ENCODE measurements at places on chromosomes 16 and 17.

DNA sequence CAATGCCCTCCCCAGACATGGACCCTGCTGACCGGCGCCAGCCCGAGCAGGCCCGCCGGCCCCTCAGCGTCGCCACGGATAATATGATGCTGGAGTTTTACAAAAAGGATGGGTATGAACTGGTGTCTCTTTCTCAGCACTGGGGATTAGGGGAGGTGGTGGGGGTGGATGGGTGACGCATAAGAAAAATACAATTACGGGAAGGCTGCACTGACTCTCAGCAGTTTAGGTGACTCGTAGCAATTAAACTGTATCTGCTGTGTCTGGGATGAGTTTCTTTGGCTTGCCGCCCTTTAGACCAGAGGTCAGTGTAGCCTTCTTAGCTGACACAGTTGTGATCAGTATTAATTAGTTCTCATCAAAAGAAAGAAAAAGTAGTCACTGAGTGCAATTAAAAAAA is 59.0 kb downstream of the ELAC2 start:
- DNase-seq: no peak

GRCh38 chr17:35245196-35245486 is 2.3 kb downstream of the SLFN5 start:
- DNase-seq: no peak

- DNase-seq: no peak
Observed at GRCh38 chr16:72122308-72122707, 28.7 kb downstream of the DHX38 start.

DNA sequence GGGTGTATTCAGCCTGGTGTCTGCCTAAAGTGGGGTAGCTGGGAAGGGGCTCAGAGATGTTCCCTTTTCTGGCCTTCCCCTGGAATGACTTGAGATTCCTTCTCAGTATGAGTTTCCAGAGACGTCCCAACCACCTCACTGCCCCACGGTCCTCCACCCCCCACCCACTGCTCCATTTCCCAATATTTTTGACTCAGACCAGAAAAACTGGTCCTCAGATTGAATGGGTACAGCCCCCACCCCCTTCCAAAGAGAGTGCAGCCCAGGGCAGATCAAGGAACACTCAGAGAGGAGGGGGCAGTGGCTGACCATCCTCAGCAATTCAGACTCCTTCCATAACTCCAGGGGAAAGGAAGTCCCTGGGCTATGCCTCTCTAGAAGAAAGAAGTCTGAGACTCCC is 3.2 kb downstream of the ACLY start:
- DNase-seq: no peak

DNA sequence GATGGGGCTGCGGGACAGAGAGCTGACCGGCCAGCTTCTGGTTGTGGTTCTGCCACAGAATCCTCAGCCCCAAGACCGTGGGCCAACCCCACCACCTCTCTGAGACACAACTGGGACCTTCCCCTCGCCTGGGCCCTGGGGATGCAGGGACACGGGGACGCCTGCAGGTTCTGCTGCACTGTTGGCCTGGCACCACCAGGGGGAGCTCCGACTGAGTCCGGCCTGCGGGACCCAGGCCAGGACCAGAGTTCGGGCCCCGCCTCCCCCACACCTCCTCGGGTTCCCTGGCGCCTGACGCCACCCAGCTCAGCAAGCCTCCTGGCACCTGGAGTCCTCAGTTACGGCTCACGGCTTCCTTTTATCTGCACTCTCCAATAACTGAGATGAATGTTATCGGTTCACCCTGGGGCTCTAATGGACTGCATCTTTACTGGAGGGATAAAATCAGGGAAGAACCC is 27.3 kb downstream of the TBC1D16 start:
- DNase-seq: peak; percentile 79

- DNase-seq: no peak
Observed at GRCh38 chr16:9134306-9134705, 42.9 kb downstream of the HAPSTR1 start.

DNA sequence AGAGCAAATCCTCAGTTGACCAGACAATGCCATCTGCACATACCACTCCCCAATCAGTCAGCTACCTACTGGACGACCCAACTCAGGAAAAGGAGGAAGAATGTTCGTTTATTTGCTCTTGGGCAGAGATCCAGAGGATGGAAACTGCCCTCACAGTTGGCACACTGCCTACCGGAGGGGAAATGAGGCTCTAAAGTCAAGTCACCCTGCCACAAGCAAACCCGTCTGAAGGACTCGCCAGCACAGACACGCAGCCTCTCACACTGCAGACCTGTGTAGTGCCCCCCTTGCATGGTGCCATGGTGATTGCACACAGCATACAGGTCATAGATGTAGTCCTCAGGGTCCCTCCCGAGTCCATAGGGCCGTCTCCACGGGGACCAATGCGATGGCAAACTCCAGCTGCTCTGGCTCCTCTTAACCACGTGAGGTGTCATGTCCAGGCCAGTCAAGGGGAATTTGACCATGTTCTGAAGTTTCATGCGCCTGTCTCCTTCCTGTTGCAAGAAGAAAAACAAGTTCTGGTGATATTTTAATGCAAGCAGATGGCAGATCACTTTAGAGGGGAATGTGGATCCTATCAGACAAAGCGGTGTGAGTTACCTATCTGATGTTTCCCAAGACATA is 69.5 kb downstream of the USP31 start:
- no peak for DNase-seq

- no peak for DNase-seq
Observed at GRCh38 chr16:73565263-73565662, 517.3 kb upstream of the ZFHX3 start.

GRCh38 chr17:3804503-3804931 is 3.5 kb upstream of the ITGAE start:
- DNase-seq: no peak

DNA sequence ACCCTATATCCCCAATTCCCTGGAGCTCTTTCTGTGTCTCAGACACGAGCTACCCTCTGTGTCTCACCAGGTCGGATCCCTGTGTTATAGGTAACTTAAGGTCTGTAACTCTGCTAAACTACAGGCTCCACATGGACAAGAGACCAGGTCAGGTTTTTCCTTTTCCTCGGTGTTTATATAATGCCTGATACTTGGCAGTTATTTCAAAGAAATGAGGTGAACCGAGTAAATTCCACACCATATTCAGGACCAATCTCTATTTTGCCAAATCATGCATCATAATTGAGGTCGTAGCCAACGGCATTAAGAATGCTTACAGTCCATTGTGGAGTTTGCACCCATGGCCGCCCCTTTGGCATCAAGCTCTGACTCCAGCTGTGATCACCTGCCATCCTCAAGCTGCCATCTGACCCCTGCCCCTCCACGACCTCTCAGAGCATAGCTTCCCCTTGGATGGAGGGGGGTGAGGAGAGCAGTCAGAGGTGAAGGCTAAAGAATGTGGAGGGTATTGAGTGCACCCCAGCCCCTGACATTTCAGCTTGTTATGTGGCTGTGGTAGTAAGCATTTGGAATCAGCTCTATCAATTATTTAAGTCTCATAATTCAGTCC is 434.7 kb upstream of the RBFOX1 start:
- no peak for DNase-seq

GRCh38 chr16:17224350-17224749 is 246.4 kb downstream of the XYLT1 start:
- no peak for DNase-seq

DNA sequence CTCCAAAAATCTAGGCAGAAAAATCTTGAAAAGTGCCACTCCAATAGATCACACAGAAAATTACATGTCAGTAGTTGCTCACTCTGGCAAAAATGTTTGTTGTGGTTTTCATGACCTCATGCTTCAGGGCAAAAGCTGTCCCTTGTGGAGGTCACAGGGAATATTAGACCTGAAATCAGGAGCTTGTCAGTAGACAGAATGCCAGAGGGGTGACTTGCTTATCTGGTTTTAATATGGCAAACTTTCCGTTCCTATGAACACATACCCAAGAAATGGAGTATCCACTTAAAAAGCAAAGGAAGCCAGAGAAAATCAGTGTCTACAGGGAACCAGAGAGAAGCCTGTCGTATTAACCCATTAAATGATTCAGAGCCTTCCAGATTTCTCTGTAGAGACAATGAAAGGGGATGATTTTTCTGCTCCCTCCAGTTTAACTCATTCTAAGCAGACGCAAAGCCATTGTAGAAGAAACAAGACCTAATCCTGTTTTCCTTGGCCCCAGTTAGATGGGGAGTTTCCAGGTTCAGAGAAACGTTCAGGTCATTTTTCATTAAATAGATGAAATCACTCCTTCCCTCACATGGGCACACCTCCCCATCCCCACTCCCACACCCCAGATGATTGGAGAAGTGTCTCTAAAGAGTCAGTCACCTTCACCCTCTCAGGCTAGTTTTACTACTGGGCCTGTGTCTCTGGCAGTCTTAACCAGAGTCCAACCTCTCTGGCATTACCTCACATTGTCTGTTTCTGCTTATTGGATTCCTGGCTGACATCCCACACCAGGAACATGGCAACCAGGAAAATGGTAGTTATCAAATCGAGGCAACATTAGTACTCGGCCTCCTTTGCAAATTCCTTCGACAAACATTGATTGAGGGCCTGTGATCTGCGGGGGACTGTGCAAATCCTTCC is 6.0 kb downstream of the SOX9 start:
- no peak for DNase-seq

DNA sequence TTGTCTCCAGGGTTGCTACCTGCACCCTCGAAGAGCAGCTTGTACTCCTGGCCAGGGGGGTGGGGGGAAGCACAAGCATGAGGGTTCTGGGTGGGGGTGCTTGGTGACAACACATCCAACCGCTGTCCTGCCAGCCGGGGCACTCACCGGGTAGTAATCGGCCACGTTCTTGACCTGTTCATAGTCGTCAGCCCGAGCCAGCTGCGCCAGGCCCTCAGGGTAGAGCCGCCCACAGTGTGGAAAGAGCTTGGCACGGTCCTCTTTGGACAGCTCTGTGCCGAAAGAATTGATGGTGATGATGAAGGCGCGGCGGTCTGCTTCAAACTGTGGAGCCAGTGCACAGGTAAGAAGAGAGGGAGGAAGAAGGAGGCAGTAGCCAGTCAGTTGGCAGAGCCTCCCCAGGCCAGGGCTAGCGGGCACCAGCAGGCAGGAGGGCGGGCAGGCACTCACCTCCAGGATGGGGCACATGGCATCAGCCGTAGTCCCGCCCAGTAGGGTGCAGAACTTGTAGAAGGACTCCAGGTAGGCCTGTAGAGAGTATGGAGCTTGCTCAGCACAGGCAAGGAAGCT is 8.0 kb downstream of the HSD11B2 start:
- DNase-seq: no peak

DNA sequence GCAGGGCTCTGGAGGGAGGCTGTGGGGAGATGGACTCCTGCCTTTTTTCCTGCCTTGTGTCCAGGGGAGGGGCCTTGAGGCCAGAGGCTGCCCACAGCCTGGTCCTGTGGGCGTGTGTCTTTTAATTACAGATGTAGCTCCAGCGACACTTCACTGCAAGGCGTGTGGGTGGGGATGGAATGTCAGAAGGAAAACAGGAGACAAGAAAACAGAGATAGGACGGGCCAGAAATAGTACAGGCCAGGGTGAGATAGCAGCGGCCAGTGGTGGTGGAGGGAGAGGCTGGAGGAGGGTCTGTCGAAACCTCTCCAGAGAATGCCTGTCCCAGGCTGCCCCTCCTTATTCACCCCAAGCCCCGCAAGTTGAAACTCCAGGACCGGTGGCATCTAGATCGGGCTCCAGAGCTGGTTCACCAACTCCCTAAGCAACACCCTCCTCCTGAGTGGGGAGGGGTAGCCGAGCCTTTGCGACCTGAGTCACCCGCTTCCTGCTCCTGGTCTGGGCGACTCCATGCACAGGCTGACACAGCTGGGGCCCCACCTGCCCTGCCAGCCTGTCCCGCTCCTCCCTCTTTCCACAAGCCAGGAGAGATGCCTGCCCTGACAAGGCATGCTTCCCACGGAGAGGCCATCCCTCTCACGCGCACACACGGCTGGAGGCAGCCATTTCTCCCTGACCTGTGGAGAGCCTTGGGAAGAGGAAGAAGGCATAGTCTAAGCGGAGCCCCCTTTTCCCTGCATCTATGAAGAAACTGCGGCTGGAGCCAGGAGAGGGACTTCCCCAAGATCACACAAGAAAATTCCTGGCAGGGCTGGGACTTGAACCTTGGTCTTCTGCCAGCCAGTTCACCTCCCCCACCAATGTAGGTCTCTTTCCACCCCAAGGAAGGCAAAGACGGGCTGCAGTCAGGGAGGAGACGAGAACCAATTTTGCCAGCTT is 6.6 kb upstream of the JUP start:
- no peak for DNase-seq

- DNase-seq: no peak
Observed at GRCh38 chr17:21772321-21772720, 80.0 kb downstream of the KCNJ18 start.

DNA sequence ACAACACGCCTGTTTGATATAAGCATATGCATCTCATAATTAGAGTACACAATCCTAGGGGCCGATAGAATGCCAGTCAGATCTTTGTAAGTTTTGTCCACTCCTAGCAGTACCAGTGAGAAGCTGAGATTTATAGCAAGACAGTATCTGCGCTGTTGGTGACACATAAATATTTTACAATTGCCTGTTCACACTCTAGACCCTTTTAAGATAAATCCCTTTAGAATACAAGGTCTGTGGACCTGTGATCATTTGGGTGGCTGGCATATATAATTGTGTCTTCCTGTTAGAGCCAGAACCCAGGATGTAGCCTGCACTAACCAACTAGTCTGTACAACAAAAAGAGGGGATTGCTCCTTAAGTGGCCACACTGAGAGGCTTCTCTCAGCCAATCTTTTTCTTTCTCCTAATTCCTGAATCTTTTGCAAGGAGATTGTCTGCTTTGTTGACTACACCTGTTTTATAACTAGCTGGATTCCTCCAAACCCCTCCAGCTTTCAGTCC is 74.7 kb downstream of the WIPI1 start:
- no peak for DNase-seq

GRCh38 chr16:80441935-80442334 is 98.9 kb upstream of the DYNLRB2 start:
- DNase-seq: no peak

DNA sequence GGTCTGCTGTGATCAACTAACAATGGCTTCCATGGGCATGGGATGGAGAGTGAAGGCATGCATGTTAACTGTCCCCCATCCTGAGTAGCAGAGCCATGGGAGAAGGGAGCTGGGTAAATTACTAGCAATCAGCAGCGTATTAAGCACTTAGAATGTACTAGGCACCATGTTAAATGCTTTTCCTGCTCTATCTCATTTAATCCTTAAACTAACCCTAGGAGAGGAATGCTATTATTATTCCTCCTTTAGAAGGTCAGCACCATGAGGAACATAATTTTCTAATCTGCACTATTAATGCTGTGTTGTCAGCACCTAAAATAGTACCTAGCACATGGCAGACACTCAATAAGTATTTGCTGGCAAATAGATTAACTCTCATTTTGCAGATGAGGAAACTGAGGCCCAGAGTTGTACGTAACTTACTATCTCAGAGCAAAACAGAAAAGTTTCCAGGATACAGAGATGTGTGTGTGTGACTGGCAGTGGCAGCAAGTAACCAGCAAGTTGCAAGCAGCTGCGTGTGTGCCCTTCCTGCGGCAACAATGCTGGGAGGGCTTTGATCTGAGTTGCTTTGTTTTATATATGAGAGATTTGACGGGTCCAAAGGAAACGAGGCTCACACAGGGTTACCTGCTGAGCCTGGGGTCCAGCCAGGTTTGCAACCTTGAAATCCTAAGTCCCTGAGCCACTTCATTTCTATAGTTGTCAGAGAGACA is 6.5 kb upstream of the KLHL36 start:
- DNase-seq: no peak

Measured in natural killer cell treated with Interleukin-12 subunit alpha and Interleukin-12 subunit beta and Interleukin-15 and Interleukin-18, amount 100 ng/mL, for 72 hours (primary cell).